DMS153 (cell line): ENCODE measurements at places on chromosomes 2 and 18.

DNA sequence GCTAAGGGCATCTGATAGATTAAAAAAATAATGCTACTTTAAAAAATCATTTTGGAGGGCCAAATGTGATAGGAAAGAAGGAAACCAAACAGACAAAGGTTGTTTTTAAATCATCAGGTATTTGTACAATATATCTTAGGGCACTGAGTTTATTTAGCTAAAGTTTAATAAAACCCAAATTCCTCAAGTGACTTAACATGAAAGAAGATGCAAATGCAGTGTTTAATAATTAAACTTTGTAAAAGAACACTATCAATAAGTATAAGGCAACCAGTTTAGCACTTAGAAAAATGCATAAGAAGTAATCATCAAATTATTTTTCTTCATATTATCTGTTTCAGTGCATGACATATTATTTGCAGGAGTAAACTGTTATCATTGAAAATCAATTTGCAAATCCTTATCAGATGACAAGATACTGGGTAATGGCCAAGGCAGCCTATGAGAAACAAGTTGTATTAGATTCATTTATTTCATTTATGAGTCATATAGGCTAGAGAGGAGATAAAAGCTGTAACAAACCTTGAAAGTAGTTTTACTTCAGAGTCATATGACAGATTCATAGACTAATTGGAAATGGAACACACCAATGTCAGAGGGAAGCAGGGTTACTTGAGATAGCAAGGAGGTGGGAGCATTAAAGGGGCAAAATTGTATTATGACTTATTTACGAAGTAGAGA is 165.5 kb downstream of the GCA start:
- DNase-seq = no peak

- DNase-seq = no peak
These were observed 276.1 kb upstream of the PKDCC start for GRCh38 chr2:41771710-41772109.

GRCh38 chr18:56649996-56650395 is 1.2 kb upstream of the WDR7 start:
- no peak for DNase-seq

- DNase-seq = no peak
These were observed 249.0 kb downstream of the ZEB2 start for GRCh38 chr2:144270951-144271350.

- no peak for DNase-seq
These were observed 29.4 kb downstream of the CERKL start for GRCh38 chr2:181627545-181627944.

- no peak for DNase-seq
These were observed 110.9 kb upstream of the RMP24 start for GRCh38 chr18:35861367-35862118.

DNA sequence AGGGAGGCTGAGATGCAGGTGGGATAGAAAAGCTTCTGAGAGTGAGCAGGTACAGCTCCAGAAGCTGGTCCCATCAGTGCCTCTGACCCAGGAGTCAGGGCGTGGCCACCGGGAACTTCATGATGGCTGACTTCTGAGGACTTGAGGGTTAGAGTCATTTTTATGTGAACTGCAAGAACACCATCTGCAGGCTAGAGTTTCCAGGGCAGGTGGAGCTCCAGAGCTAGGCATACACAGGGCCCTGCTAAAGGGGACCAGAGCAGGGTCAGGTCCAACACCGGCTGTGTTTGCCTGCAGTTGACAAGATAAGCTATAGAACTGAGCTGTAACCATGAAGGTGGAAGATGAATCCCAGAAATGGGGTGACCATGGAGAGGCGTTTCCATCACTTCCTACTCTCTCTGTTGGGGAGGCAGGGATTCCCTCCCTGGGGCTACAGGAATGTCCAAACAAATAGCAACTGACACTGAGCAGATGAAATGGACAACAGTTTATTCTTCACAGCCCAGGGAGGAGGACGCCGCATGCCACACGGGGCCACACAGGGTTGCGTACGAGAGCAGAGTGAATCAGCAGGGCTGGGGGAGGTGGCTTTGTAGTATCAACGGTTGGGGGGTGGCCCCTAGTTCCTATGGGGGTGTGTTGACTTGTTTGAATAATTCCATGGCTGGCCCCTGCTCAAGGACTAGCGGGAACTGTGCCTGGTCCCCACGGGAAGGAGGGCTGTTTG is 77.6 kb upstream of the ZNF516 start:
- peak; percentile 44 for DNase-seq

DNA sequence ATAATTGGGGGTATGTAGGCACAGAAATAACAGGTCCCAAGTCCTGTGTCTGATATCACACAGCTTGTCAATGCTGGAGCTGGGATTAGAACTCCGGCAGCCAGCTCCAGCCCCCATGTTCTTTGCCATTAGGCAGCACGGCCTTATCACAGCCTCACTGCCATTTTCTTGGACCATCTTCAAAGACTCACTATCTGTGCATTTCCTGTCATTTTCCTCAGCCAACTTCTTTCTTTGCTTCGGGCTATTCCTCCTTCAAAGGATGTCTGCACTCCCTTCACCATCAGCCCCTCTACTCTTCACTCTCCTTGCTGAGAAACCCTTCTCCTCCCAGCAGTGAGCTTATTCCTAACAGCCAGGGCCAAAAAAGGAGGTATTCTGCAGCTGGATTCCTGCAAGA is 139.6 kb downstream of the GALNT14 start:
- no peak for DNase-seq

GRCh38 chr18:52746986-52747385 is 407.0 kb downstream of the DCC start:
- no peak for DNase-seq

DNA sequence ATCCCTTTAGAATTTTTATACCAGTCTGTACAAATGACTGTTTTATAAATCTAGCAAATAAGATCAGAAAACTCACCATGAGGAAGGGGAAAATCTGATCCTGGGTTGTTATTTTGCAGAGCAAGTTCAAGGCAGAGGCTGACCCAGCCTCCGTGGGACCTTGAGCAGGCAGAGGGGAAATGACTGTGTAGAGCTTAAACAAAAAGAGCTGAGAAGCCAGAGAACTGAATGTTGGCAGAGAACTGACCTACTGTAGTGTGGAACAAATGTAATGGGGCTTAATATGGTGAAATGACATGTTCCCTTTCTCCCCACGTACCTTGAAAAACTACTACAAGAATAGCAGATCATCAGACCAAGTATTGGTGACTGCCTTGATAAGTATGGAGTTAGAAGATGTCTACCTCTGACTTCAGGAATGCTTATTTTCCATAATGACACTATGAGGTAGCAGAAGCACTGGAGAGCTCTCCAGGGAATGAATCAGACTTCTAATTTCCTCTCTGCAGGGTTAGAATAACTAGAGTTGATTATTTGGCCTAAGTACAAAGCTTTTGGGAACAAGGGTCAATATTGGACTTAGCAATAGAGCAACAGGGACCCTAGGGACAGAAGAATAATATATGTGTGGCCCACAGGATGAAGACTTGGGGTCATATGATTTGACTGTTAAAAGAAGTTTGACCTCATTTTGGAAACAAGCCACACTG is 304.4 kb downstream of the CCDC178 start:
- no peak for DNase-seq

DNA sequence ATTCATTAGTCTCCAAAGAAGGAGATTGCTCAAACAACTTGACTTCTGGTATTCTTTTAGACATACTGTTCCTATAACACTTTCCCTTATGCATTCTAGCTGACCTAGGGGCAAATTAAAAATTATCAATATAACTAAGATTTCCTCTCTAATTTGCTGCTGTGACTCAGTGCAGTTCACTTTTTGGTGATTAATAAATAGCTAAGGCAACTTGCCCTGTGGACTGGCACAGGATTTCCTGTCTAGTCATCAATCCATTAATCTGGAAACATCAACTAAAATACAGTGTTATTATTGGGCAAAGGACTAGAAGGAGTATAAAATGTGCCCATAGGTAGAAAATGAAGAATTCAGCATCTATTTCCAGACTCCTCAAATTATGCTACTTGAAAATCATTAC is 83.5 kb upstream of the SERPINE2 start:
- DNase-seq = no peak

GRCh38 chr2:61647044-61647443 is 108.9 kb upstream of the XPO1 start:
- DNase-seq = no peak

DNA sequence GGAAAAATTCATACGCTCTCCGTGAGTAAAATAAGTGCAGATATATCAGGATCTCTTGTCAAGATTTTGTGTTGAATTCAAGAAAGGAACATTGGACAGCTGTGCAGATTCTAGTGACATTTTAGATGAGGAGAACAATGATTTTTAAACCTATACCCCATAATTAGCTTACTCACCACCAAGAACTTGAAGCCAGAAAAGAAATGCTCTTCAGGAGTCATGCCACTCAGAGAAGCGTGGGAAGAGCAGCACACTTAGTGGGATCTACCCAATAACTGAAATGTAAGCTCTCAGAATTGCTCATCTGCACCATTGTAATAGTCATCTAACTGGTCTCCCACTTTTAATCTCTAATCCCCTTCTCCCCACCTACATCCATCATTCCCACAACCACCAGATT is 9.2 kb upstream of the ERMN start:
- no peak for DNase-seq

DNA sequence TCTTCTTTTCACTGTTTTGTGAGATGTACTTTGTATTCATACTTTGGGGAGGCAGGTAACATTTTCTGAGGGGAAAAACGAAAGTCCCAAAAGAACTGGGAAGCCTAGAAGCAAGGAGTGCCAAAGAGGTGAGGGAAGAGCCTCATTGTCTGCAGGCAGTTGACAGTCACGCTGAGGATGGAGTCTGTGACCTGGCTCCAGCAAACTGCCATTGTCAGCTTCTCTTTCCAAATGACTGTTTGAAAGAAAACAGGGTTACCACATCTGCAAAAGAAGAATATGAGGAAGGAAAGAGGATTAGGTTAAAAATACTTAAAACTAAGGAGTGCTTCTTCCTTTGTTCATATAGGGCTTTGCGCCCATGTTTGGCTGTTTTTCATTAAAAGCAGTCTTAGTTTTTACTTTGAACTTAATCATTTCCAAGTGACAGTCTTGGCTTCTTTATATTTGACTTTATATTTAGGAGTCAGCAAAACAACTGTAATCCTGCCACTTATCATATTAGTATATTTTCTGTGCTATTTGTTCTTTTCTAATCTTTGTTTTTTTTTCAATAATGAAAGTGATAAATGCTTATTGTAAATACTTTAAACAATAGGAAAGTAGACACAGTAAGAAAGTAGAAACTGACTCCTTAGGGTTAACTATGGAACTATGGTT is 35.0 kb downstream of the CERS6 start:
- no peak for DNase-seq
